GM23248 (cell line): ENCODE measurements at places on chromosomes 16 and 17.

DNA sequence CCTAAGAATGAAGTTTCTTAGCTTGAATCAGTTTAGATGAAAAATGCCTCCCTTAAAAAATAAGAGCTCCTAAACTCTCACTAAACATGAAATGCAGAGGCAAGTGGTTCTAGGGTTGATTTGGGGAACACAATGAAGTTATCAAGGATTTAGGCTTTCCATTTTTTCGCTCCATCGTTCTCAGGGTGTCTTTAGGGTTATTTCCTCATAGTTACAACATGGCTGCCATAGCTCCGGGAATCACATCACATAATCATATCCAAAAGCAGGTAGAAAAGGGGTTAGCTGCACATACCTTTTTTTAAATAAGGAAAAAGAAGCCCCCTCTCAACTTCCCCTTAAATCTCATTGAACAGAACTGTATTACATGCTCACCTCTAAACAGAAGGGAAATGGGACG is 21.4 kb downstream of the ZP2 start:
- H3K36me3 ChIP-seq = no peaks in the 10 kb centered on the region
- H3K27ac ChIP-seq = no peak overlapping the region
- 0 out of 2 replicates have a peak, but pooled peaks cover 7% of the 10 kb centered on the region for H3K27me3 ChIP-seq
- no peak for DNase-seq

DNA sequence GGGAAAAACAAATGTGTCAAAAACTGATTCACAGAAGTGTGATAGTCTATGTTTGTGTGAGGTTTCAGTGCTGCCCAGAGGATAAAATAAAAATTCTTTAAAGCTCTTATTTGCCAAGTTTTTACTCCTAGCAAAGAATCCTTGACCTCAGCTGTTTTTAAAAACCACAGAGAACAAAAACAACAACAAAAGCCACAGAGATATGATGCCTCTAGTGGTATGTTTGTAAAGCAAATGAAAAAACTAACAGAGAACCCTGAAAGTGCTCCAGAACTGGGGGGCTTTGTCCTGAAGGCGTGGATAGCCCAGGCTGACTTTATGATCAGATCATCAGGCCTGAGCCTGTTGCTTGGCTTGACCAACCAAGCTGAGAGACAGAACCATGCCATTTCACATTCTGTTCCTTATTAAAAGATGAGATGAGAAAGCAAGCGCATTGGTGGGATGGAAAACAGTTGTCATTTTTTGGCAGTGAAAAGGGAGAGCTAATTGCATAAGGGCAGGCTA is 411.0 kb downstream of the CPPED1 start:
- H3K27ac ChIP-seq = no peak overlapping the region
- no peak overlapping the region for H3K4me3 ChIP-seq
- peaks cover 16% of the 10 kb centered on the region for H3K4me1 ChIP-seq
- H3K36me3 ChIP-seq = no peaks in the 10 kb centered on the region
- no peaks in the 10 kb centered on the region for H3K27me3 ChIP-seq

DNA sequence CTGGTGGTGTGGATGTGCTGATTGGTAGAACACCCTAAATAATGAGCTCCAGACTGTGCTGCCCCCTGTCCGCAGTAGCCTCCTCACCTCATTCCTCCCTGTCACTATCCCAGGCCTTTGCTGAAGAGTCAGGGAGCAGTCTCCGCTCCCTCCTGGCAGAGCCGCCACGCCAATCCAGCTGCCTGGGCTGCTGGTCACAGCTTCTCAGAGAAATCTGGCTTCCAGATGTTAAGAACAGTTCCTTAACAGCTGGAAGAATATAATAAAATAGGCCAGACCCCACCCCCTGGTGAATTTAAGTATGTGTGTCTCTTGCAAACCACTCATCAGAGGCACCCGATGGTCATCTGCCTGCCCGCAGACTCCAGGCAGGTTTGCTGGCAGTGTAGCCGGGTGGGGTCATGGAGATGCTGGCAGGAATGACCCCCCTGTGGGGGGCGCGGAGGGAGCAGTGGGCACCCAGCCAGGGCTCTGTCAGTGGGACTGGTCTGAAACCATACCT is 161.0 kb downstream of the CCDC182 start:
- DNase-seq = peak; percentile 40
- no peaks in the 10 kb centered on the region for H3K4me1 ChIP-seq
- no peak overlapping the region for H3K27ac ChIP-seq
- no peak overlapping the region for H3K4me3 ChIP-seq
- H3K27me3 ChIP-seq = no peaks in the 10 kb centered on the region

DNA sequence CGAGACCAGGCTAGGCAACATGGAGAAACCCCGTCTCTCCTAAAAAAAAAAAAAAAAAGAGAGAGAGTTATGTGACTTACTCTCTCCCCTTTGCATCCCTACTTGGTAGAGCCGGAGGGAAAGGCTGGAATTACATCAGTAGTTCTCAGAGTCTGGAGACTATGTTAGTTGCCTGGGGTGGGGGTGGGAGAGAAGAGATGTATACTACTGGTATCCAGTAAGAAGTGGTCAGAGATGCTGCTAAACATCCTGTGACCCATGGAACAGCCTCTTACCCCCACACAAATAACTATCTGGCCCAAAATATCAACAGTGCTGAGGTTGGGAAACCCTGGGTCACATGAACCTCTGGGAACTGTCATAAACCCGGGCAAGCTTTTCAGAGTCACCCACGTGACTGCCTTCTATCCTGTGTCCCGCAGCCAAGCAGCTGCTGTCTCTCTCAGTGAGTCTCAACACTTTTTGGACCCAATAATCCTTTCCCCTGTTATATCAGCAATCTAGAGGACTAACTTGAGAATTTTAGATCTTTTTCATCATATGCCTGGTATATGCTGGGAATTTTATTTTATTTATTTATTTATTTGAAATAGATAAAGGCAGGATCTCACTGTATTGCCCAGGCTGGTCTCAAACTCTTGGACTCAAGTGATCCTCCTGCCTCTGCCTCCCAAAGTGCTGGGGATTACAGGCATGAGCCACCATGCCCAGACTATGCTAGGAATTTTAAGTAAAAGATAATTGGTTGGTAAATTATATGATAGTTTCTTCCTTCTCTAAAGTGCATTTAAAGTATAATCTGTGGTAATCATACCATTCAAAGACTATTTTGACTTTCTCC is 8.7 kb downstream of the EIF1 start:
- no peak overlapping the region for H3K4me3 ChIP-seq
- no peaks in the 10 kb centered on the region for H3K4me1 ChIP-seq
- H3K36me3 ChIP-seq = peaks cover 8% of the 10 kb centered on the region
- DNase-seq = peak; percentile 86
- no peaks in the 10 kb centered on the region for H3K27me3 ChIP-seq
- 0 out of 2 replicates have a peak overlapping the region, but pooled peaks have one; percentile 34 for H3K27ac ChIP-seq

GRCh38 chr16:11181899-11182279 is 74.1 kb downstream of the SOCS1 start:
- no peaks in the 10 kb centered on the region for H3K36me3 ChIP-seq
- no peak for DNase-seq
- no peaks in the 10 kb centered on the region for H3K4me1 ChIP-seq
- H3K27ac ChIP-seq = no peak overlapping the region
